ENCODE measurements at places on chromosomes 16 and 17.
A peak's percentile ranks its signal among the peaks of the same experiment; 100 is the strongest.

- peak; percentile 57 for DNase-seq
These were observed 1431.1 kb downstream of the CDH8 start for GRCh38 chr16:60605176-60605575.

- no peak for DNase-seq
These were observed 60.7 kb downstream of the ABCC6 start for GRCh38 chr16:16162591-16162990.

- DNase-seq, result no peak
These were observed 180.5 kb upstream of the ZNF469 start for GRCh38 chr16:88202207-88202745.

DNA sequence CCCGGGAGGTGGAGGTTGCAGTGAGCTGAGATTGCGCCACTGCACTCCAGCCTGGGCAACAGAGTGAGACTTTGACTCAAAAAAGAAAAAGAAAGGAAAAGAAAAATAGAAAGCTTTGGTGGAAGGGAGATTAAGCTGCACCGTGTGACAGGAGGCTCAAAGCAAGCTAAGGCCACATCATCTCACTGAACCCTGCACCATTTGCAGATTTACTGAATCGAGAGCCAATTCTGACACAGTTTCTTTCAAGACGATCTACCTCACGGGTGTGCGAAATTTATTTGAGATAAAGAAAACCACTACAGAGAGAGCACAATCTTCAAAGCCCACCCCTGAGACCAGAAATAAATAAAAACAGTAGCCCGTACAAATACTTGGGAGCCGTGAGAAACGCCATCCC, 49.6 kb downstream of the RTN4RL1 start:
- DNase-seq, result no peak

Data from mammary epithelial cell (primary cell).